Amygdala (tissue), 56 donors: ENCODE measurements at places on chromosomes 7 and 10.

DNA sequence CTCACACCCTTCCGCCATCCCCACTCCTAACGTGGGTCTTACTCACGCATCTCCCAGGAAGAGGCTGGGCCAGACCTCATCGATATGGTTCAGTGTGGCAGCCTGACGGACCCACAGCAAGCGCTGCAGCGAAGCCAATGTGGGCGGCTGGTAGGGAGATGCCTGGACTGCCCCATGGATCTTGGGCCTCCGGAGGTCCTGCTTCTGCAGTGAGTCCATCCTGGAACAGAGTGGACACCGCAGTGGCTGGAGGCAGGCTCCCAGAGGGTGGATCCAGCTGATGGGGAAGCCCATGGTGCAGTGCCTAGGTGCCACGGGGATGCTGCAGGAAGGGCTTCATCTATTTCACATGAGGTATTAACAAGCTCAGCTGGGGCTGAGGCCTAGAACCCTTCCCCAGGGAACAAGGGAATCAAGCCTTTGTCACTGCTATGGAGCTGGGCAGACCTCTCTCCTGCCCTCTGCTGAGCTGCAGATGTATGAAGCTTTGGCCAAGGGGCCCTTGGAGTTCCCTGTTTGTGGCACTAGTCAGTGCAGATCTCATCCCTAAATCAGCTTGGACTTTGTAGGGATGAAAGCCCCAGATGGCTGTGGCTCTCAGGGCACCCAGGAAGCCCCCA lies 13.7 kb upstream of the SAMD8 start:
- DNase-seq: no peak

- DNase-seq: peak; percentile 14
These were observed 132.6 kb upstream of the PODXL start for GRCh38 chr7:131688738-131689661.

- DNase-seq: no peak
These were observed 2.8 kb downstream of the BMPR1A start for GRCh38 chr10:86759073-86759672.

DNA sequence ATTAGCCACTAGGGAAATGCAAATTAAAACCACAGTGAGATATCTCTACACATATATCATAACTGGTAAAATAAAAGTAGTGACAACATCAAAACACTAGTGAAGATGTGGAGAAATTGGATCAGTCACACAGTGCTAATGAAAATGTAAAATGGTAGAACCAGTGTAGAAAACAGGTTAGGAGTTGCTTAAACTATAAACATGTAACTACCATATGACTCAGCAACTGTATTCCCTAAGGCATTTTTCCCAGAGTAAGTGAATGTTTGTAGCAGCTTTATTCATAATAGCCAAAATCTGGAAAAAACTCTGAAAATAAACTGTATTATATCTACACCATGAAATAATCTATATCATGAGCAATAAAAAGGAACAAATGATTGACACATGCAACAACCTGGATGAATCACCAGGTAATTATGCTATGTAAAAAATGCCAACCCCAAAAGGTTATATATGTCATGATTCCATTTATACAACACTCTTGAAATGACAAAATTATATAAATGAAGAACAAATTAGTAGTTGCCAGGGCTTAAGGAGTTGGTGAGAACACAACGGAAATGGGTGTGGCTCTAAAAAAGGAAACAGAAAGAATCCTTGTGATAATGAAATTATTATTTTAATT lies 22.8 kb downstream of the SLC25A40 start:
- no peak for DNase-seq

DNA sequence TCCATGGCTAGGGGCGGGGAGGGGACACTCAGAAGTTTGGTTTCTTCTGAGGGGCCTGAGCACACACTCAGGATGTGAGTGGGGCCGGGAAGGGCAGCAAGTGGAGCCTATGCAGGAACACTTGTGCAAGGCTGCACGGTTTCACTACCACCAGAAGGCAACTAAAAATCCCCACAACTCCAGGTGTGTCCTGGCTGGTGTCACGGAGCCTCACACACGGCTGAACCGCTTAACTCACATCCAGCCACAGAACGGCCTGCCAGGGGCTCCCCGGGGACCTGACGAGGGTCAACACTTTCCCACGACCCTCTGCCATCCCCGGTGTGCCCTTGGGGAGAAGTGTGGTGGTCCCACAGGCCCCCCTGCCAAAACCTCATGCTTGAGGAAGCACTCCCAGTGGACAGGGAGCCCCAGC lies 173.9 kb downstream of the ELFN1 start:
- DNase-seq: no peak

DNA sequence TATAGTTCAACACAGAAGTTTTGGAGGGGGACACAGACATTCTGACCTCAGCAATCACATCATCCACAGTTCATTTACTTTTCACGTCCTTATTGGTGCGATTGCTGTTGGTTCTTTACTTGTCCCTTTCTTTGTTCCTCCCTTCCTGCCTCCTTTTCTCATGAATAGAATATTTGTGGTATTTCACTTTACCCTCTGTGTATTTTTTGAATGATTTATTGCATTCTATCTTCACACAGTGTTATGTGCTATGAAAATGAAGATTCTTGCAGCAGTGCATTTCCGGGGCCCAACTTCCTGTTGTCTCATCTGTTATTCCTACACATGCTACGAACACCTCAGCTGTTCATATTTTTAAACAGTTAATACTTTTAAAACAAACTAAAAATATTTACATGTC lies 179.6 kb downstream of the ZMYND11 start:
- DNase-seq: no peak

- DNase-seq: no peak
These were observed 8.7 kb downstream of the ZNF365 start for GRCh38 chr10:62382831-62383230.

GRCh38 chr10:127836966-127837365 lies 55.8 kb downstream of the CLRN3 start:
- DNase-seq: no peak

GRCh38 chr7:70571961-70572360 lies 560.0 kb upstream of the GALNT17 start:
- DNase-seq: peak; percentile 12

DNA sequence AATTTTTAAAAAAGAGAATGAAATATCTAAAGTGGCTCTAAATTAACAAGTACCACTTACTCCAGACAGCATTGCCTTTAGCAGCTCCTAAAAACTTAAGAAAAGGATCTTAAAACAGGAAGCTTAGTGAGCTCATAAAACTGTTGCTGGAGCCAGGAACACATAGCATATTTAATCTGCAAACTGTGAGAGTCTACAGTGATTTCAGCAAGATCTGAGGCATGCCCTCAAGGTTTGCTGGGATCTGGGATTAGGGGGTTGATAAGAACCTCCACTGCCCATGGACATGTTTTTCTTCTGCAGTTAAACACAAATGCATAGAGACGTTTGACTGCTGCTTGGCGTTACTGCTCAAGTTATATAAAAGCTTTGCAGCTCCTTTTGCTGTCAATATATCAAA lies 3.8 kb downstream of the GLI3 start:
- DNase-seq: no peak
